ENCODE measurements at places on chromosomes 2 and 18.

GRCh38 chr2:218405746-218406208, 6.1 kb downstream of the CTDSP1 start:
- DNase-seq, result no peak

DNA sequence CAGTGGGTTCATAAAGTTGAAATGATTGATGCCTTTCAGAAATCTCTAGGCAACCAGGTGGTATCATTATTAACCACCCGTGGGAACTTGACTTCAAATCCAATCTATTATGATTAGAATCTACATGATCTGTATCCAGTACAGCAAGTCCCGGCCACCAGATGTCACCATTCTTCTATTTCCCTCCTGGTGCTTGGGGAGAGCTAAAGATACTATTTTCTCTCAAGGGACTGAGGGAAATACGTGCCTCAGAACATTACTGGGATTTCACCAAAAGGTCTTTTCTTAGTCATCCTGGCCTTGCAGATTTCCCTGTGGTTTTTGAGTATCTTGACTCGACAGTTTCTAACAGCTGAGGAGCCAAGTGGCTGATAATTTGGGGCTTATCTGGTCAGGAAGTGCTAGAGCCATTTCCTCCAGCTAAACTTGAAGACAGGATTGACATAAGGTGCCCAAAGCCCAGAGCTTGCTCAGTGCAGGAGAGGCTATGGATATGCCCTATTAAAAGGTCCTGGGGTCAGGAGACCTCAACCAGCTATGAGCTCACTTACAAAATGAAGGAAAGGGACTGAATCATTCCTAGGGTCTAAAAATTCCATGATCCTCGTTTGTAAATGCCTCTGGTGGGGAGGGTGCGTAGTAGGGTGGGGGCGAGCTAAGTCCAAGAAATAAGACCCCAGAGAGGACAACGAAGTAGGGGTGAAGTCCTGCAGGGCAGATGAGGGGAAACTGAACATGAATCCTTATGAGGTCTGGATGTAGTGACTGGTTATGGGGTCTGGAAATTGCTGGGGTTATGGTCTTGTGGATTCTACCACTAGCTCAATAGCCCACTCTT, 135.4 kb upstream of the MGAT5 start:
- peak; percentile 93 for DNase-seq

DNA sequence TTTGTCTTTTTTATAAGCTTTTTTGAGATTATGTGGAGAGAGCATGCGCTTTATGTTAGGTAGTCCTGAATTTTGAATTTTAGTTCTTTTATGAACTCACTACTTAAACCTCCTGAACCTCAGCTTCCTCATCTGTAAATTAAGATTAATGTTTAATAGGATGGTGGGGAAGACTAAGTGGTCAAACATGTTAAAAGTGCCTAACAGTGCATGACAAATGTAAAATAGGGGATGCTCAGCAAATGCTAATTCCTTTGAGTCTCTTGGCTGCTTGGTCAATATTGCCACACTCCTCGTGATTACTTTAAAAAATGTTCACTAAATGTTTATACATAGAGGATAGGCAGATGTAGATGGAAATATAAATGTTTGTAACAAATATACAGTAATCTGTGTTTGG, 6.8 kb downstream of the BIRC6 start:
- no peak for DNase-seq

GRCh38 chr2:237291138-237291792, 122.7 kb downstream of the COL6A3 start:
- peak; percentile 73 for DNase-seq

- DNase-seq, result no peak
Observed at GRCh38 chr2:130846686-130847375, 10.1 kb downstream of the ARHGEF4 start.

- DNase-seq, result no peak
Observed at GRCh38 chr2:160512491-160512890, 18.9 kb upstream of the RBMS1 start.

DNA sequence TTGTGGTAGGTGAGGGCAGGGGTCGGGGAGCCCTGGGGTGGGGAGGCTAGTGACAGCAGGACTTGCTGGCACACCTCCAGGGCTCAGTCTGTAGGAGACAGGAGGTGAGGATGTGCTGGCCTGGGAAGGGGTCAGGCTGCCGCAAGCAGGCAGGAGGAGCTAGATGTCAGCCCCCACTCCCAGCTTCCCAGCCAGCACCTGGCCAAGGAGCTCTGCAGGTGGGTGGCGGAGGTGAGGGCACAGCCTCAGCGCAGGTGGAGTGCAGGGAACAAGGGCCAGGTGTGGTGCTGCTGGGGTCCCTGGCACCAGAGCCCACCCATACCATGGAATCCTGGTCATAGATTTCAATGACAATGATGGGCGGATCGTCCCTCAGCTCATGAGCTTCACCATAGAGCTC, 2.9 kb downstream of the OTOF start:
- no peak for DNase-seq

- DNase-seq, result no peak
Observed at GRCh38 chr2:103887625-103888024, 966.3 kb upstream of the POU3F3 start.

GRCh38 chr2:198465970-198466369, 661.6 kb downstream of the PLCL1 start:
- DNase-seq, result no peak

GRCh38 chr2:197453914-197454398, 604 bp downstream of the COQ10B start:
- no peak for DNase-seq

GRCh38 chr2:105541189-105542050, 142.6 kb upstream of the FHL2 start:
- DNase-seq, result no peak

GRCh38 chr2:46293466-46293865, 3.7 kb upstream of the EPAS1 start:
- no peak for DNase-seq

GRCh38 chr2:38106405-38107094, 30.6 kb upstream of the CYP1B1 start:
- peak; percentile 51 for DNase-seq

GRCh38 chr2:236731767-236732580, 162.3 kb downstream of the ACKR3 start:
- no peak for DNase-seq

GRCh38 chr2:166137331-166137730, 9.5 kb upstream of the SCN1A start:
- DNase-seq, result no peak

GRCh38 chr2:110140401-110140800, 24.8 kb upstream of the MALL start:
- DNase-seq, result no peak

DNA sequence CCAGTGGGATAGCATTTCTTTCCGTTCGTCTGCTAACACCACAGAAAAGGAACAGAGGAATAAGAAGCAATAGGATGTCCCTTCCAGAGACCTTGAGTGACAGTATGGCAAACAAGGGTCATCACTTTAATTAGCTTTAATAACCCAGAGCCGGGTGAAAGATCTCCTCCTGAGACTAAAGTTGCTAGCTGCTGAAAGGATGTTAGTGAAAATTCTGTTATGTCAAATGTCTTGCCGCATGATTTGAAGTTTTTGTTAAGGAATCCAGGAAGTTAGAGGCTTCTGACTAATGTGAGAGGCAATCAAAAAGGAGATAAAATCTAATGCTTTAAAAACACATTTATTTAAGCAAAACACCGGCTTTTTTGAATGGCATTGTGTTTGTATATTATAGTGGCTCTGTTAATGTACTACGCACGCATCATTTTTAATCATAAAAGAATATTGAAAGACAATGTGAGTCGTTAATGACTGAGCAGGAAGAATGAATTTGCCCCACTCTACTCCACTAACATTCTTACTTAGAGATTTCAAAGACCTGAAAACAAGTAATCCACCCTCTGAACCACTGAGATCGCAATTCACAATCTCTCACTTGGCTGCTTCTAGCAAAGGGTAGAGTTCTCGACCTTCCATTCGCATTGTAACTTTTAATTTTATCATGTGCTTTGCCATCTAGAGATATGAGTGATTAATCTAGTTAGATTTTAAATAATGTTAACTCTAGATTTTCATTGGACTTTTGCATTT, 536.6 kb downstream of the LRRTM4 start:
- DNase-seq, result no peak

GRCh38 chr2:205913668-205914067, 172.3 kb downstream of the INO80D start:
- DNase-seq, result no peak

- DNase-seq, result no peak
Observed at GRCh38 chr18:77100751-77101355, 31.7 kb downstream of the MBP start.

- peak; percentile 19 for DNase-seq
Observed at GRCh38 chr2:218981881-218982585, 3.0 kb downstream of the FEV start.

- DNase-seq, result no peak
Observed at GRCh38 chr2:166972418-166972817, 84.1 kb downstream of the XIRP2 start.

DNA sequence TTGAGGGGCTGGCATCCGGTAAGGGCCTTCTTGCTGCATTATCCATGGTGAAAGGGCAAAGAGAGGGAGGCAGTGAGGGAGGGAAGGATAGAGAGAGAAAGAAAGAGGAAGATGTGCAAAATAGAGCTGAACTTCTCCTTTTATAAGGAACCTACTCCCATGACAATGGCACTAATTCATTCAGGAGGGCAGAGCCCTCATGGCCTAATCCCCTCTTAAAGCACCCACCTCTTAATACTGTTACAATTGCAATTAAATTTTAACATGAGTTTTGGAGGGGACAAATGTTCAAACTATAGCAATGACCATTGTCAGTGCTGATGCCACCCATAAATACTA, 60.2 kb downstream of the CXCR4 start:
- no peak for DNase-seq

GRCh38 chr18:44796429-44797428, 116.0 kb downstream of the SETBP1 start:
- no peak for DNase-seq

GRCh38 chr2:173819852-173820251, 145.3 kb downstream of the SP3 start:
- DNase-seq, result no peak

- peak; percentile 6 for DNase-seq
Observed at GRCh38 chr2:2328848-2329247, 2.2 kb downstream of the MYT1L start.

- peak; percentile 55 for DNase-seq
Observed at GRCh38 chr2:152005607-152006006, 93.2 kb downstream of the CACNB4 start.

DNA sequence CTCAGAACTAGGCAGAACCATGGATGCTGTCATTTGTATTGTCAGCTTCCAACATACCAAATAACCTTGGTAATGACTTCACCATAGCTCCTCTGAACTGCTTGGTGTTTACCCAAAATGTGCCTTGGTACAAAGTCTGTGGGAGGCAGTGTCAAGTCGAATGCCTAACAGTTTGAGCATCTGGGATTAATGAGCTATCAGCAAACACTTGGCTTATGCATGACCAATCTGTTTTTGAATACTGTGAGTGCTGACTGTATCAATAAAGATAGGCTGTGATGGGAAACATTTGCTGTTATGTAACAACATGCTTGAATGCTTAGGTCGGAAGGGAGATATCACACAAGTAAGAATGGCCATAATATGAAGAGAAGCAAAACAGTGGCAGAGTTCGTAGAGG, 455.4 kb downstream of the CMPK2 start:
- DNase-seq, result no peak

DNA sequence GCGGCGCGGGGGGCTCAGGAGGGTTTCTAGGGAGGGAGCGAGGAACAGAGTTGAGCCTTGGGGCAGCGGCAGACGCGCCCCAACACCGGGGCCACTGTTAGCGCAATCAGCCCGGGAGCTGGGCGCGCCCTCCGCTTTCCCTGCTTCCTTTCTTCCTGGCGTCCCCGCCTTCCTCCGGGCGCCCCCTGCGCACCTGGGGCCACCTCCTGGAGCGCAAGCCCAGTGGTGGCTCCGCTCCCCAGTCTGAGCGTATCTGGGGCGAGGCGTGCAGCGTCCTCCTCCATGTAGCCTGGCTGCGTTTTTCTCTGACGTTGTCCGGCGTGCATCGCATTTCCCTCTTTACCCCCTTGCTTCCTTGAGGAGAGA, 5.2 kb downstream of the PROC start:
- no peak for DNase-seq

DNA sequence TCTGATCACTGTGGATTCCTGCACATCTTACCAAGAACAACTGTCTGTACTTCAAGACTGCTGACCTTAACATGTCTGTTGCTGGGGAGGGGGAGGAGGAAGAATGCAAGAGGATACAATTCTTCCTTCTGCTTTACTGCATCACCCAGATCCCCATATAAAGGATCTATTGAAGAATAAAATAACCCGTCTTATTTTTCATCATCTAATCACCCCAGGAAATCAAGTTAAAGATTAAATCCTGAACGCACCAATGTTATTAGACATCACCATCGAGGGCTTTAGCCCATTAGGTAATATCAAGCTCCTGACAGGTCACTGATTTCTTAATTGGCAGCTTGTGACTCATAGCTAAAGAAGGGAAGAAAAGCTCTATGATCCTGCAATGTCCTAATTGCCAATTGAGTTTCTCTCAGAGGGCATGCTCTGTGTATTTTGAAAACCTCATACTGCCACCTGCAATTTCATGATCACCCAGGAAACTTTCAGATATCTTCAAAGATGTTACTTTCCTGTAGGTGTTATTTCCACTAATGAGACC, 75.4 kb upstream of the KCNE4 start:
- peak; percentile 54 for DNase-seq

- no peak for DNase-seq
Observed at GRCh38 chr2:110955556-110955955, 165.2 kb upstream of the BCL2L11 start.

- DNase-seq, result no peak
Observed at GRCh38 chr18:48927286-48928080, 23.3 kb downstream of the SMAD7 start.

DNA sequence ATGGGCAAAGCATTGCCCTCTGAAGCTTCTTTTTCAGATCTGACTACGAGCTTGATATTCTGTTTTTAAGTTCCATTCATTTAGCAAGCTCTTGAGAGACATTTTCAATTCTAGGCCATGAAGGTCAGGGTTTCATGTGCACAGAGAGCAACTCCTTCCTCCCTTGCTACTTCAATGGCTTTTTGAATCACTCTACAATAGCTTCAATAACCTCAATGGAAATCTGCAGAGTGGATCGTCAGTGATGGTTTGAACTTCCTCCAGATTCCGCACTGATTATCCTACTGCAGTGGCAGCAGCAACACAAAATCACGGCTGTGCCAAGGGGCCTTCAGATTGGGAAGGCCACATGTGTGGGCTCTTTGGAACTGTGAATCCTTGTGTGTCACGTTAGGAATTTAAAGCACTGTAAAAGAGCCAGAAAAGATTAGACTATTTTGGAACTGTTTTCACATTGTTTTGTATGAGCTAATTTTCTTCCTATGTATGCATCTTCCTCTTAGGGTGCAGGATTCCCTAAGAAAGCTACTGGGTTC, 88.4 kb upstream of the MGAT4A start:
- no peak for DNase-seq

- peak; percentile 70 for DNase-seq
Observed at GRCh38 chr2:230144355-230144754, 75.4 kb downstream of the SP110 start.

GRCh38 chr2:237073552-237073951, 12.1 kb upstream of the COPS8 start:
- no peak for DNase-seq

All from inflammatory macrophage treated with lipopolysaccharide for 1 hour (primary cell).